Left kidney (tissue), 8 donors: ENCODE measurements at places on chromosomes 5 and 9. TPM values are rescaled to one million over a fixed set of nuclear protein-coding genes. Genes with fewer than 3 reads are reported as not detected.

Gene TAF11L8
- not detected for polyA plus RNA-seq

Gene GPR151
- polyA plus RNA-seq = not detected

Gene NDUFA8
- polyA plus RNA-seq = 70.9 TPM

Gene TRIM32
- polyA plus RNA-seq = 24.7 TPM

Gene SVEP1
- polyA plus RNA-seq = 6.2 TPM

Gene PCDHGA6
- 8.1 TPM for polyA plus RNA-seq

DNA sequence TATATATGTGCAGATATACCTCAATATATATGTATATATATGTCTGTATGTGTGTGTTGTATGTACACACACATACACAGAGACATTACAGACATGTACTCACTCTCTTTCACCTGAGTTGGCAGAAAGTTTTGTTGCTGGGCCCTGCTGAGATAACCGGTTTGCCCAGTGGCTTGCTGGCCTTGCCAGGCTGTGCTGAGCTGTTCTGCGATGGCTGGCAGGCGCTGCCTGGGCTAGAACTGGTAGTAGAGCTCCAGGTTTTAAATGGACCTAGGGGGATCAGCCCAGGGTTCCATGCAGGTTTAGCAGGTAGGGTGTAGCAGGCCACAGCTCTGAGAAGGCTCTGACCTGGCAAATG lies 394.3 kb downstream of the GADD45G start:
- no peak for DNase-seq

GRCh38 chr5:9356351-9356825 lies 189.5 kb downstream of the SEMA5A start:
- peak; percentile 28 for DNase-seq

- no peak for DNase-seq
Measured at GRCh38 chr5:180009581-180009980, 62.0 kb downstream of the RNF130 start.

DNA sequence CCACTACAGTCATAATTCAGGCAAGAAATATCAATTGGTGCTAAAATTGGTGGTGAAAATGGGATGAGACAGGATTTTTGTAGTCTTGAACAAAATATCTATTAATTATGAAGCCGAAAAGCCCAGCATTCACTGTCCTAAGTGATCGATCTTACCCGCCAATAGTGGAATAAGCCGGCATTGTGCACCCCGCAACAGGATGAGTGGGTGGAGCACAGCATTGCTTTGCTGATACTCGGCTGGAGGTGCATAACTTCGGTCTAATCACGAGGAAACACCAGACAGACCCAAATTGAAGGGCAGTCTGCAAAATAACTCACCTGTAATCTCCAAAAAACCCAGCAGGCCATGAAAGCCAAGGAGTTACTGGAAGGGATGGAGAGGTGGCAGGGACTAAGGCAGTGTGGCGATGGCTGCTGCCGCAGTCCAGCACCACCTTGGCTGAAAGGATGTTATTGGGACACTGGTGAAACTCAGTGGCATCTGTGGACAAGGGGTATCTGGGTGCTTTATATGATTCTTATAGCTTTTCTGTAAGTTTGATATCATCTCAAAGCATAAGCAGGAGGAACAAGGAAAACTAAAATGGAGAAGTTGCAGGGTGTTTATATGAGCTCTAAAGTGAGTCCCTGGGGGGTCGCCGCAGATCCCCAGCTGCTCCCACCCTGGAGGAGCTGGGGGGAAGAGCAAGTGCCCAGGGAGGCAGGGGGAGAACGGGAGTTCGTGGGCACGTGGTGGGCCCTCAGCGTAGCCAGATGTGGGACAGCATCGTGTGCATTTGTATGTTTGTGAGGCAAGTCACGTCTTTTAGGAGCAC lies 45.2 kb downstream of the AHRR start:
- no peak for DNase-seq

- DNase-seq = no peak
Measured at GRCh38 chr5:160185626-160186360, 43.5 kb upstream of the FABP6 start.

DNA sequence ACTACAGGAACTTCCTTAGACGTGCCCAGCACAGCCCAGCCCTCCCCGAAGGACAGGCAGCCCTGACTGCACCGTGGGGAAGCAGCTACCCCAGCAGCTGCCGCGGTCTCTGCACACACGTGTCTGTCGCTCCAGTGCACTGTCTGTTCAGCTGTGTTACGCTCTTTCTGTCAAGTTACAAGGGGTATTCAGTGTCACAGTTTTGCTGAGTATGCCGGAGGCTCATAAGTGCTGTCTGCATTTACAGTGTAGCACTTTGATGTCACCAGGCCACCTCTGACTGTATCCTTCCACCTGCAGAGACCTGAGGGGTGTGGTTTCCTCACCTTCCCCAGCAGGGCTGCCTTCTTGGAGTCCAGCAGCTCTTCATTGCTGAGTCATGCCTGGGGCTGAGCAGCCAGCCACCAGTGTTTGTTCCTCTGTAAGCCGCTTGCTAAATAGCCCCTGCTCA lies 126.8 kb downstream of the EHMT1 start:
- DNase-seq = no peak

DNA sequence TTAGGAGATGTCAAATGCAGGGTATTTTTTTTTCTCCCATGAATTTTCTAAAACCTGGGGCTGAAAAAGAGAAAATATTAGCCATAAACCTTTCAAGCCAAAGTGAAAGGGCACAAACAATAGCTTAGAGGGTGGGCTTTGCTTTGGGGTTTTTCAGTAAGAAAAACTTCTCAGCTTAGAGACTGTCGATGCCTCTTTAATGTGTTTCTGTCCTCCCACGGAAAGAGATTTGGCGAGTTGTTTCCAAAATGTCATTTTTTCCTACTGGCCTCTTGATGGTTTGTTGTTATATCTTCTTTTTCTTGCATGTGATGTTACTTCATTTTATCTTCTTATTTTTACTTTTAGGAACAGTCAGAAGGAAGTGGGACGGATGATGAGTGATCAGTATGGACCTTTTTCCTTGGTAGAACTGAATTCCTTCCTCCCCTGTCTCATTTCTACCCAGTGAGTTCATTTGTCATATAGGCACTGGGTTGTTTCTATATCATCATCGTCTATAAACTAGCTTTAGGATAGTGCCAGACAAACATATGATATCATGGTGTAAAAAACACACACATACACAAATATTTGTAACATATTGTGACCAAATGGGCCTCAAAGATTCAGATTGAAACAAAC lies 177.3 kb downstream of the SMARCA2 start:
- DNase-seq = no peak

DNA sequence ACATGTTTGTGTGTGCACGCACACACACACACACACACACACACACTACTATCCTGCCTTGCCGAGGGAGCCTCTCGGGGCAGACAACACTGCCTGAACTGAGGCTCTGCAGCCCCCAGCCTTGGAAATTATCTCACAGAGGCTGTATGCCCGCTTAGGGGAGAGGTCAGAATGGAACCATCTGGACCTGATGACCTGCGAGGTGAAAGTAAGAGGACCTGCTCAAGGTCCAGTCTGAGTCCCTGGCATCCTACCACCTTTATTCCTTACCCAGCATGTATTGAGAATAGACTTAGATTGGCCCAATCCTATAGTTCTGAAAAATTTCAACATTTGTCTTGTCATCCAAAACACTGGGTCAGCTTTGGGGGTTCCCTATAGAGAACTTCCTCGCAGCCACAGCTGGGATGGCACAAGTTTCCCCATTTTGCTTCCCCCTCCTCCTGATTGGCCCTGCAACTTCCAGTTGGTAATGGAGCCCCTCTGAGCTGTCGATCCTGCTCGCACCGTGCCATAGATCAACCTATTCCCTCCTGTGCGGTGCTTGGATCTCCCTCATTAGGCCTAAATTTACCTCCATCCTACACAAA lies 10.2 kb downstream of the MVB12B start:
- no peak for DNase-seq

GRCh38 chr5:29061381-29061780 lies 2023.0 kb upstream of the CDH9 start:
- no peak for DNase-seq

- DNase-seq = no peak
Measured at GRCh38 chr5:122882831-122883230, 37.4 kb downstream of the SNX24 start.

- no peak for DNase-seq
Measured at GRCh38 chr9:131720330-131720729, 19.5 kb downstream of the RAPGEF1 start.
